Hepatocyte (in vitro differentiated cells): ENCODE measurements at places on chromosomes 11 and 22. TPM values are rescaled to one million over a fixed set of nuclear protein-coding genes. Genes with fewer than 3 reads are reported as not detected.

DNA sequence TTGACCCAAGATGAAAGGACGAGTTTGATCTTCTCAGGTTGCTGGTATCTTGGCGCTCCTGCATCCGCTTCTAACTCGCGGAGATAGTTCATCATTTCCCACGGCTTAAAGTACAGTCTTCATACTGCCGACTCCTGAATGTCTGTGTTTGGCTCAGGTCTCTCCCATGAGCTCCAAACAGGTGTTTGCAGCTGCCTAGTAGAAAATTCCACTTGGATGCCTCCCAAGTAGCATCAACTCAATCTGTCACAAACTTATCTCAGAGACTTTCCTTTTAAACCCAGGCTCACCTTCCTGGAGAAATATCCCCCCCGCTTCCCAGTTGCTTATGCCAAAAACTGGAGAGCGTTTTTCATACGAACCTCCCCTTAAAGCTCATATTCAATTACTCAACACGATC lies 986.5 kb downstream of the TBC1D22A start:
- no peak for DNase-seq

- DNase-seq, result no peak
These were observed 890.9 kb upstream of the TENM4 start for GRCh38 chr11:80331694-80332093.

KRTAP5-1 gene
- 0.28 TPM in 1 of 2 replicates, not detected in the other for polyA plus RNA-seq

PNPLA3 gene
- 17.3 and 18.9 TPM in 2 replicates for polyA plus RNA-seq

DNA sequence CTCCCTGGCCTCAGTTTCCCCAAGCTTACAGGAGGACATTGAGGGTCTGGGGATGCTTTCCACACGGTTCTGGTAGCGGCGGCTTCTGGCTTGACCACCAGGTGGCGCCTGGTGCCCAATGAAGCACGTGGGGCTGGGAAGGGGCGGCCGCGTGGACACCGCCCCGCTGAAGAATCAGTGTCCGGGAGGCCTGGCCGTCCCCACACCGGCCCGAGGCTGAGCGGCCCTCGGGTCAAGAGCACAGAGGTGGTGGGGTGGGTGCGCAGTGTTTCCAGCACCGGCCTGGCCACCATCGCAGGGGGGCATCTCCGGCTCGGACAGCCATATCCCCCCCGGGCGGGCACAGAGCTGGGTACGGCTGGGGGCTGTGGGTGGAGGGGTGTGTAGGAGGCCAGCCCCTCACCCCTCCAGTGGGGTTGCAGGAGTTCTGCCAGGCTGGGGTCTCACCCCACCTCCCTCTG lies 27.8 kb upstream of the PPARA start:
- peak; percentile 80 for DNase-seq

NRXN2 gene
- 1.7 and 2.8 TPM in 2 replicates for polyA plus RNA-seq

P2RY6 gene
- 8.9 and 9.7 TPM in 2 replicates for polyA plus RNA-seq

GRCh38 chr22:47377926-47378560 lies 615.6 kb downstream of the TBC1D22A start:
- DNase-seq, result no peak

DNA sequence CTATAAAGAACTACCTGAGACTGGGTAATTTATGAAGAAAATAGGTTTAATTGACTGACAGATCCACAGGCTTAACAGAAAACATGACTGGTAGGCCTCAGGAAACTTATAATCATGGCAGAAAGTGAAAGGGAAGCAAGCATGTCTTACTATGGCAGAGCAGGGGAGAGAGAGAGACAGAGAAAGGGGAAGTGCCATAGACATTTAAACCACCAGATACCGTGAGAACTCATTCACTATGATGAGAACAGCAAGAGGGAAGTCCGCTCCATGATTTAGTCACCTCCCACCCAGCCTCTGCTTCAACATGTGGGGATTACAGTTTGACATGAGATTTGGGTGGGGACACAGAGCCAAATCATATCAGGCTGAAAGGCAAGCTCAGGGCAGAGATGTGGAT lies 327.1 kb upstream of the DDI1 start:
- DNase-seq, result no peak

- no peak for DNase-seq
These were observed 161.1 kb upstream of the GRK3 start for GRCh38 chr22:25403284-25403810.

DNA sequence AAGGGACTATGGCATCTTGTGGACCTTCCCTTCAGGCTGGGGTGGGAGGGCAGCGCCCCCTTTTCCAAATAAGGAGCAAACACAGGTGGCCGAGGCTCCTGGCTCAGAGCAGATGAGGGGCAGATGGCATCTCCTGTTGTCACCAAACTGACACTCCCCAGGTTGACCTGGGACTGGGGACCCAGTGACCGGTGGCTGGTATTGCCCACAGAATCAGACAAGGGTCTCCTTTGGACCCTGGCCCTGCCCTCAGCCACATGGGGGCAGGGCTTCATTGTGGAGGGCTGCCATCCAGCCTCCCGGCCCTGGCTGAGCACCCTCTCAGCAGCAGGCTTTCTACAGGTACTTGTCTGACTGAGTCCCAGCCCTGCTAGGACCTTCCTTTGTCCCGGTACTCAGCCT lies 842 bp upstream of the SIGIRR start:
- DNase-seq, result no peak

KRTAP5-9 gene
- 0.13 TPM in 1 of 2 replicates, not detected in the other for polyA plus RNA-seq

DNA sequence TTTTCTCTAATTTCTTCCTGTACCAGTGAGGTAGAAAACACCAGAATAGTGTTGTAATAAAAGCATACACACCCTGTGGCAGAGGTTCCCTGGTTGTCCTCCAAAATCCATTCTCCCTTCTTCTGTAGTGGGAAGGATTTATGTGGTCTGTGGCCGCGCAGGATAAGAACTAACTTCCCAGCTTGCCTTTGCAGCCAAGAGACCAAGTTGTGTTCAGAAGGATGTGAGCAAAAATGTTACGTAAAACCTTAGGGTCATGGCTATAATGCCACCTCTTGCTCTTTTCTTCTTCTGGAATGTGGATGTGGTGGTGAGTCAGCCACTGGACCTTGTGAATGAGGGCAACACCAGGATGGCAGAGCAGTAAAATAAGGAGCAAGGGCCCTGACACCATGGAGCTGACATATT lies 28.4 kb downstream of the CCDC90B start:
- DNase-seq, result peak; percentile 7

DNA sequence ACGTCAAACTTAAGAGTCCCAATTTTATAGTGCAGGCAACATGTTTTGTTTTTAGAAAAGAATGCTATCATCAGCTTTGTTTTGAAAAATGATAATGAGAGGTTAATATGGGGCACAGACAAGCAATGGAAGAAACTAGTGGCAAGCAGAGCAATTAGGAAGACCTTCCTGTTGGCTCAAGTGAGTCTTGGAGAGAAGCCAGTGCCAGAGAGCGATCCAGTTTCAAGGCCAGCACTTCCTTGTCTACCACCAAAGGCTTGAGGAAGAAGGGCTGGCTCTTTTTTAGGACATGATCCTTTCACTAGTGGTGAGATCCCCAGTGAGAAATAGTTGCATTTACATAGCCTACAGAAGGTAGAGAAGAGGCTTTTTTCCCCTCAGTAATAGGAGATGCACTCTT lies 1340.7 kb downstream of the LRRC4C start:
- DNase-seq, result no peak

DNA sequence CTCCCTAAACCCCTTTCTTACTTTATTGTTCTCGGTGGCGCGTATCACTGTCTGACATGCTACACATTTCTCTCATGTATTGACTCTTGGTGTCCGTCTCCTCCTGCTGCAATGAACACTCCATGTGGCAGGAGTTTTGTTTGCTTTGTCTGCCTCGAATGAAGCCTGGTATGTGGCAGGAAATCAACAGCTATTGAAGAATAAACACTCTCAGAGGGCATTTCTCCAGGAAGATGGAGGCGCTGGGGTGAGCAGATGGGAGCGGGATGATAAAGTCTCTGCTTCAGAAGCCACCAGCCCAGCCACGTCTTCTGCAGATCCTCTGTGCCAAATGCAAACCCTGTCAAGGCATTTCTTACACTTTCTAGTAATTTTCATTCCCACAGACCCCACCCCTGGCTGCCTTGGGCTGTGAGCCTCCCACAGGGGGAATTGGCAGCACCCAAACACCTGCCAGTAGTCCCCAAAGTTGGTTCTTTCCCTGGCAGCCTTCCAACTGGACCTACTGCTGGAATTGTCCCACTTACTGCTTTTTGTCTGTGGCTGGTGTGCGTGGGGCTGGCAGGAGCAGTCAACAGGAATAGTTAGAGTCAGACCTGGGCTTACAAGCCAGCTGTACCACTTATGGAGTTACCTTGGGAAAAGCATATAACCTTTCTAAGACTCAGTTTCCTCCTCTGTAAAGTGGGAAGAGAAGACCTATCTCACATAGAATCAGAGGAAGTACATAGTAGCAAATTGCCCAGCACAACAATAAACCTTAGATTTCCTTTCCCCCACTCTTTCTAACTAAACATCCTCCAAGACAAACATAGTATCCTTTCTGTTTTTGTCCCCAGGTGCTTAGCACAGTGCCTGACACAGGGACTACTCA lies 13.3 kb upstream of the IL10RA start:
- DNase-seq, result peak; percentile 19

DNA sequence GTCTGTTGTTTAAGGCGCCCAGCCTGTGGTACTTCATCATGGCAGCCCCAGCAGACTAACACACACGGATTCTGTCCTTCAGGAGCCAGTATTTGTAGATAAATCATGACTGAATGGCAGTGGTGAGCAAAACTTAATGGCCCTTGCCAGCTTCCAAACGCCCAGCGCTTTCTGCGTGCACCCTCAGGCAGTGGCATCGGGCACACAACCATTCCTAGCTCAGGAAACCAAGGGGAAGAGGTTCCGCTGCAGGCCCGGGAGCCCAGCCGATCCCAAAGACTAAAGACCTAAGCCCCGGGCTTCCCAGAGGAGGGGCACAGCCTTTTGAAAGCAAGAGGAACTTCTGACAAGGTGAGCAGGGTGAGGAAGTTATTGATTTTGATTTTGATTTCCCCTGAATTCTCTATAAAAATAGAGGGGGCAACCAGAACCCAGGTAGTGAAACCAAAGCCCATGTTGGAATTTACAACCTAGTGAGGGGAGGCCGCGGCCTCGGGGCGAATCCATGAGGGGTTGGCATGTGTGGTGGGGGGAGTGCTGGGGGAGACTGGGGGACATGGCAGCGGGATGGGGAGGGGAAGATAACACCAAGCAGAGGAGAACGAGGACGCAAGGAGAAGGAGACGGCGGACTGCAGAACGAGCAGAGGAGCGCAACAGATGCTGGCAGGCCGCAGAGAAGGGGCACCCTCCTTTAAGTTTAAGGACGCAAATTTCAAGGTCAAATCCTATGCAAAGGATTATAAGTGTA lies 79.9 kb upstream of the SEPTIN5 start:
- DNase-seq, result no peak

CTSW gene
- 0.15 and 0.56 TPM in 2 replicates for polyA plus RNA-seq

OR52I1 gene
- polyA plus RNA-seq, result not detected in 2 replicates

MMP3 gene
- 0.61 and 0.93 TPM in 2 replicates for polyA plus RNA-seq

MS4A6A gene
- polyA plus RNA-seq, result 1.4 and 5.8 TPM in 2 replicates

YIF1A gene
- polyA plus RNA-seq, result 265 and 267 TPM in 2 replicates

GRCh38 chr11:113376156-113376555 lies 11.4 kb upstream of the ANKK1 start:
- DNase-seq, result no peak

- no peak for DNase-seq
These were observed 4.5 kb downstream of the SLC3A2 start for GRCh38 chr11:62885137-62885750.

DNA sequence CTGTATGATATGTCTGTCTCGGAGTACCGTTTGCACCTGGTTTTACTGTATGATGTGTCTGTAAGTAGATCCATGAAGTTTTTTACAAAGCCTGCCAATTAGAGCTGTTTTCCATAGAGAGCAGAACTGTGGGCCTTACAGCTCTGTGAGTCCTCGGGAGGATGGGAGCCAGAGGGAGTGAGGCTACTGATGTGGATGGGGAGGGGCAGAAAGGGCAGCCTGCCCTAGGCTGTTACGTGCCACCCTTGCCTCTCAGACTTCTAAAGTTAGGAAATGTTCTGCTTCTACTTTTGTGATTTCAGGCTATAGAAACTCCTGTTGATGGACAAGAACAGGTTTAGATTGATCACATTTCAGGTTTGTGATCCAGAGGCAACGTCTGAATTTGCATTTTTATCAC lies 105.2 kb downstream of the PPP6R3 start:
- DNase-seq, result no peak

GRCh38 chr22:33221568-33221967 lies 163.4 kb upstream of the SYN3 start:
- DNase-seq, result no peak

DNA sequence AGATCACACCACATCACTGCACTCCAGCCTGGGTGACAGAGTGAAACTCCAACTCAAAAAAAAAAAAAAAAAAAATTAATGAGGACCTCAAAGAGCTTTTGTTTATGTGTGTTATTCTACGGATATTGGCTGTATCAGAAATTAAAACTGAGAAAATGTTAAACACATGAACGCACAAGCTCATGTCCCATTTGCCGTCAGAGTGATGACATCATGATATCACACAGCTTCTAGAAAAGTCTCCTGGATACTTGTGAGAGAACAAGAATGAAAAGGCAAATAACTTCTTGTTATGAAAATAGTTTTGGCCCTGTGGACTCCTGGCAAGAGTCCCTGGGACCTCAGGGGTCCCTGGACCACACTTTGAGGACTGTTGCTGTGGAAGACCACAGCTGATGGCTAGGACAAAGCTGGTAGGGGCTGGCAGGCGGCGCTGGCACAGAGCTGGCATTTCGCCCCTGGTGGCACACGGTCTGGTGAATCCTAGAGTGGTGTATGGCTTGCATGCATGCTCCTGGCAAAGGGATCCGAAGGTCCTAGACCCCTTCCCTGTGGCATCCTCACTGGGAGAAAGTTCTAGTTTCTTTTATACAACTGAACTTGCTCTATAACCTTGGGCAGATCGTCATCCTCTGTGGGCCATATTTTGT lies 73.7 kb downstream of the NAT10 start:
- no peak for DNase-seq

DNA sequence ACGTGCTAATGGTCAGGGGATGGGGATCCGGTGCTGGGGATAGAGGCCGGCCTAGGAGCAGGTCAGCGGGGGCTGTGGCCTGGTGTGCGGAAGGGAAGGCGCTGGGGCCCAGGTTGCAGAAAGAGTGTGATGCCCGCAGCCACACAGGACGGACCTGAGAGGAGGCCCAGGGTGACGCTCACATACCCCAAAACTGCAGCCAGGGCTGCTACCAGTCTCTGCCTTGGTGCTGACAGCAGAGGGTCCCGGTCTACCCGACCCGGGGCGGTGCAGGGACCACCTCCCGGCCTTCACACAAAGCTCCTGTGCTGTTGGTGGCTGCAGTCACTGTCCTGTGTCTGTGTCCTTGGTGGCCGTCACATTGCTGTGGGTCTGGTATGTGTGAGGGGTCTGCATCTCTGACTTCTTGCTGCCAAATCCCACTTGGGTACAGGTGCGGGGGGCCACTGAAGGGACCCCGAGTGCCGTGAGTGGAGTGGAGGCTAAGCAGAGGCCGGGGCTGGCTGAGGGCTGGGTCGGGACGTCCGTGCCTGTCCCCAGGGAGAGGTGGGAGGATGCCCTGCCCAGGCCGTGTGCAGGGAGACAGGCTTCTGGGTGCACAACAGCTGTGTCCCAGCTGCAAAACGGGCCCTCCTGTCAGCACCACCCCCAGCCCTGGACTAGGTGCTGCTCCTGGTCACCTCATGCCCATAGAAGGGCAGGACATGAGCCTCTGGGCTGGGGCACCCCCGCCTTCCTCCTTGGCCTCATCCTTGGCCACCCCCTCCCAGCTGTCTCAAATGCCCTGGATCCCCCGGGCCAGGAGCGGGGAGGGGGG lies 1.5 kb downstream of the LSP1 start:
- DNase-seq, result no peak

GRCh38 chr11:8067567-8067928 lies 13.5 kb upstream of the TUB start:
- DNase-seq, result no peak

GRCh38 chr11:67466367-67466766 lies 2.7 kb downstream of the TMEM134 start:
- no peak for DNase-seq

LIF gene
- 8.2 and 14.8 TPM in 2 replicates for polyA plus RNA-seq

ACER3 gene
- 14.9 and 18.3 TPM in 2 replicates for polyA plus RNA-seq

- no peak for DNase-seq
These were observed 103.8 kb downstream of the EXT2 start for GRCh38 chr11:44199298-44199697.

IGLL1 gene
- polyA plus RNA-seq, result not detected in 2 replicates
